ENCODE measurements at places on chromosomes 16 and 17. TPM values are rescaled to one million over a fixed set of nuclear protein-coding genes. Genes with fewer than 3 reads are reported as not detected.

CPHXL2 gene
- not detected for total RNA-seq

IGFALS gene
- total RNA-seq, result not detected

OR2C1 gene
- total RNA-seq, result not detected

C17orf67 gene
- 0.63 TPM for total RNA-seq

TMC6 gene
- total RNA-seq, result 0.32 TPM

RAP1GAP2 gene
- total RNA-seq, result 4.1 TPM

MBTD1 gene
- 8.9 TPM for total RNA-seq

CD300H gene
- not detected for total RNA-seq

SLC16A6 gene
- 0.79 TPM for total RNA-seq

CLEC3A gene
- total RNA-seq, result not detected

TMEM238L gene
- total RNA-seq, result not detected

SDK2 gene
- total RNA-seq, result 0.33 TPM

KLHL10 gene
- not detected for total RNA-seq

CDRT15 gene
- not detected for total RNA-seq

TBC1D3I gene
- total RNA-seq, result not detected

ARMC7 gene
- total RNA-seq, result 15.1 TPM

TSNAXIP1 gene
- total RNA-seq, result not detected

DRC7 gene
- total RNA-seq, result not detected

SOX8 gene
- total RNA-seq, result 0.25 TPM

KRT24 gene
- total RNA-seq, result not detected

FBXL16 gene
- total RNA-seq, result 0.67 TPM

PRAC1 gene
- total RNA-seq, result not detected

PRSS33 gene
- total RNA-seq, result not detected

KCNH4 gene
- not detected for total RNA-seq

DBNDD1 gene
- total RNA-seq, result 37.3 TPM

KAT7 gene
- total RNA-seq, result 31.0 TPM

LITAFD gene
- total RNA-seq, result not detected

KRTAP2-2 gene
- total RNA-seq, result not detected

CIBAR2 gene
- total RNA-seq, result not detected

PDIA2 gene
- total RNA-seq, result not detected

MARVELD3 gene
- not detected for total RNA-seq

KRTAP29-1 gene
- not detected for total RNA-seq

NACA2 gene
- total RNA-seq, result 0.43 TPM

RAMP2 gene
- total RNA-seq, result not detected

TVP23A gene
- total RNA-seq, result not detected

SNX20 gene
- not detected for total RNA-seq

ATAD5 gene
- 7.6 TPM for total RNA-seq

TSEN54 gene
- 83.8 TPM for total RNA-seq

EVPLL gene
- total RNA-seq, result not detected

METTL16 gene
- total RNA-seq, result 21.3 TPM
